ENCODE measurements at places on chromosomes 2 and 18.

DNA sequence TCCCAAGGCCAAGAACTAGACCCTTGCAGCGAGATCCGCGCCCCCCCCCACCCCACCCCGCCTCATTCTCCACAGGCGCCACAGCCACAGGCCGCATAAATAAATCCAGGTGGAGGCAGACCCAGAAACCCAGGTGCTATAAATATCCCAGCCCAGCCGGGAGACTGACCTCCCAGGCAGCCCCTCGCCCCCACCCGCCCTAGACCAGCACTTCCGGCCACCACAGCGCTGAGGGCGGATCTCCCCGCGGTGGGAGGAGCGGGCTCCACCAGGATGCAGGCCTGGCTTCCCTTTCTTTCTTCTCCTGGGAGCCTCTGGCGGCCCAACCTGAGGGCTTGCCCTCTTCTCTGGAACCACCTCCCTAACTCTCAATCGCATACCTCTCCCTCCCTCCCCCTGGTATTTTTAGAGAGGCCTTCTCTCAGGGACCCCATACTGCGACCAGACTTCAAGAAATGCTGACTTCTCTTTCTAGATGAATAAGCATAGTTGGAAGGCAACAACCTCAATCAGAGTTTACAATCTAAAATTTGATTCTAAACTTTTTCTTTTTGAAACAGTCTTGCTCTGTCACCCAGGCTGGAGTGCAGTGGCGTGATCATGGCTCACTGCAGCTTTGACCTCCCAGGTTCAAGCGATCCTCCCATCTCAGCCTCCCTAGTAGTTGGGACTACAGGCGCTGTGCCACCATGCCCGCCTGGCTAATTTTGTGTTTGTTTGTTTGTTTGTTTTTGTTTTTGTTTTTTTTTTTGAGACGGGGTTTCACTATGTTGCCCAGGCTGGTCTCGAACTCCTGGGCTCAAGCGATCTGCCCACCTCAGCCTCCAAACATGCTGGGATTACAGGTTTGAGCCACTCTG, 55.0 kb downstream of the PKDCC start:
- peak; percentile 66 for DNase-seq

- DNase-seq = no peak
These were observed 30.0 kb downstream of the THNSL2 start for GRCh38 chr2:88199912-88200682.

GRCh38 chr2:217045700-217046475, 186.0 kb upstream of the TNP1 start:
- DNase-seq = no peak

- DNase-seq = no peak
These were observed 34.4 kb downstream of the CD28 start for GRCh38 chr2:203740871-203741281.

- no peak for DNase-seq
These were observed 50.0 kb upstream of the PAPOLG start for GRCh38 chr2:60706021-60706420.

DNA sequence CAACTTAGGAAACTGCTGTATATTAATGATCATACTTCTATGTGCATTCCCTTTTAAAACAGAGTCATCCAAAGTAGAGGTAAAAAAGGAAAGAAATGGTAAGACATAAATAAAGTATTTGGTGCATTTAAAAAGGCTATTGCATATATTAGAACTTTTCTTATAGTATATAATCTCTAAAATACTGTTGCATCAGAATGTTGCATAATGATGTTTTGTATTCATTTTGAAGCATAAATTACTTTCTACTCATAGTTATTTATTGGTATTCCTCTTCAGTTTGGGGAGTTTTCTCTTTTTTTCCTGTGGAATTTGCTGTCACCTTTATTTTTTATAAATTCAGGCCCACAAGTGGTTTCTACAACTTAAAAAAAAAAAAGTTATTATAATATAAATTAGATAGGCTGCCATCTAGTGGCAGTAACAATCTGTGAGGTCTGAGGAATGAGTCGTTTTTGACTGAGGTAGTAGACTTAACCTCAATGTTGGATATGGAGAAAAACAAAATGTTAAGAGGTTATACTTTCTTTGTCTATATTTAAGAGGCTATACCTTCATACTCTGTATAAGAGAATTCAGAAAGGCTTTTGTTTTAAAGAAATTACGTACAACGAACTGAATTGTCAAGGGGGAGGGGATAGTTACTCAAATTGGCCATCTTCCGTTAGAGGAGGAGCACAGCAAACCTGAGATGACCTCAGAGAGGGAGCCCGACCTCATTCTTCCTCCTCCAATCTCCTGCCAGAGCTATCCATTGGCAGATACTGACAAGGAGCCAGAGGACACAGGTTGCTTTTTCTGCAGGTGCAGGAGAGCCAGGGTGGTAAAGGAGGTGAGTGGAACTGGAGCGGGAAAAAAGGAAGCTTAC, 23.8 kb downstream of the ANKAR start:
- no peak for DNase-seq

DNA sequence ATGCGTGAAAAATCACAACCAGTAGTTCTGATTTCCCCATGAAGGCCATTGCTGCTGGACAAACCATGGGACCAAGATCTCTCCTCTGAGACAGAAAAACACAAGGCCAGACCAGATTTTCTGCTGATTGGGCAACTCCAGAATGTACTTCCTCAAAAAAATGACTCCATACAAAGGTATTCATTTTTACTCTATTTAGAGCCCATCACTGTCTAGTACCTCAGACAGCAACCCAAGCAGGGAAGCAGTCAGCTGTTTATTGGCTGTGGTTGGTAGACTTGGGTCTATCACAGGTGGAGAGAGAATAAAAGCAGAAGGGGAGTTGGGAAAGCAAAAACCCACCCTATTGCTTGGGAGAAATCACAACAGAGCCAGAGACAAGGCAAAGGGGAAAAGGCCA, 219.9 kb downstream of the PIK3C3 start:
- no peak for DNase-seq

DNA sequence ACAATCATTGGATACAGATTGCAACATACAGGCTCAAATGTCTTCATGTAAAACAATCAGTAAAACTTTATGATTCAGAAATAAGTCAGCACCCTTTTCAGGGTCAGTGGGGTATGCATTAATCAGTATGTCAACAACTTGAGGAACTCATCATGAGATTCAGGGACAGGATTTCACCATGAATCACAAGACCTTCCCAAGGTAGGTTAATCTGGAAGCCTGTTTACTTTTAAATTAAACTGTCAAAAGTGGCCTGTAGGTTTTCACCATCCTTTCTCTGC, 104.8 kb downstream of the SP100 start:
- DNase-seq = no peak

DNA sequence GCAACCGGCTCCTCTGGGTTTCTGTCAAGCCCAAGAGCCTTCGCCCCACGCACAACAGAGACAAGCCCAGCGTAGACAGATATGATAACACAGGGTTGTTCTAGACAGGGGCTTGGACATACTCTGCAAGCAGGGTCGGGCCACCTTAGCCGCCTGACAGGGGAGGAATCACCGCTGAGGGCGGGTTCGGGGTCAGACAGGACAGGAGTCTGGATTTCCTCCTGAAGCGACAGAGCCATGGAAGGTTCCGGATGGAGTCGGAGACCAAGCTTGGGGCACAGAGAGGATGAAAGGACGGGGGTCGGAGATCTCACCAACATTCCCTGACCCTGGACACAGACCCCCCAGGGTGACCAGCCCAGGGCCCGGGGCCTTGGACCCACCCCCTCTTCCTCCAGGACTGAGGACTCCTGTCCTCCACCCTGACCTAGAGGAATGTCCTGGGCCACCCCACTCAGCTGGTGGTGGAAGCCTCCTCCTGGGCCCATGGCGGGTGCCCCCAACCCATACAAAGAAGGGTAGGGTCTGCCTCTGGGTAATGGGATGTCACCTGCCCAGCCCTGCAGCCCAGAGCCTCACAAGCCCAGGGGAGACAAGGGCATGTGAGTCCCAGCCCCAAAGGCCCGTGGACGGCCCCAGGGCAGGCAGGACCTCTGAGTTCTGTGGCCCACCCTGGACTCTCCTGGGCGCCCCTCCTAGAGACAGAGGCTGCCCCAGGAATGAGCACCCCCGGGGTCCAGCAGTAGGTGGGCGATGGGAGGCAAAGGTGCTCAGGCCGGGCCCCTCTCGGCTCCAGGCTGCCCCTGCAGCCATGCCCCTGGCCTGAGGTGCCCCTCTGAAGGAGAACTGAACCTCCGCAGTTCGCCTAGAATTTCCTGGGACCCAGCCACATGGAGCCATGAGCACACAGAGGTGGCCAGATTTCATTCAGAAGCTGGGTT, 44.1 kb upstream of the GPC1 start:
- DNase-seq = no peak

GRCh38 chr2:236001166-236001828, 166.9 kb downstream of the GBX2 start:
- DNase-seq = no peak

GRCh38 chr18:75213611-75214331, 3.2 kb downstream of the TSHZ1 start:
- no peak for DNase-seq

DNA sequence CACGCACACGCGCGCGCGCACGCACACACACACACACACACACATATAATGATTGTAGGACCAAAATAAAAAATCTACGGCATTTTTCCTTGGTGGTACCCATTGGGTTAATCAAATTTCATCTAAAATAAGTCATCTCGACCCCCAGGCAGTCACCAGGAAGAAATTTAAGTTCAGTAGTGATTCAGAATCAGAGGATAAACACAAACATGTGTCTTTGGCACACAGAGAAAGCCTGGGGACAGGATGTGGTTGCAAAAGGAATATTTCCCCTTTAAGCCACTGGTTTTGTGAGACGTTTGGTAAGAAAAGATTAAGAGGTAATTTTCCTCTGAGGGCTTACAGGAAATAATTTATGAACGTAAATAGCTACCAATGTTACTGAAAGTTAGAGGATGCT, 171.6 kb upstream of the PIEZO2 start:
- no peak for DNase-seq

GRCh38 chr2:166092889-166093288, 34.9 kb downstream of the SCN1A start:
- no peak for DNase-seq

GRCh38 chr18:1294229-1294628, 389.6 kb downstream of the ADCYAP1 start:
- no peak for DNase-seq

Measured in activated T-cell treated with anti-CD3 and anti-CD28 coated beads, Interleukin-2, amount 50 U/mL, for 48 hours (primary cell).